ENCODE measurements at places on chromosomes 5 and 9.

GRCh38 chr9:127940593-127940992 is 2.9 kb upstream of the DPM2 start:
- no peak for DNase-seq

GRCh38 chr5:67378256-67378655 is 181.7 kb upstream of the CD180 start:
- no peak for DNase-seq

DNA sequence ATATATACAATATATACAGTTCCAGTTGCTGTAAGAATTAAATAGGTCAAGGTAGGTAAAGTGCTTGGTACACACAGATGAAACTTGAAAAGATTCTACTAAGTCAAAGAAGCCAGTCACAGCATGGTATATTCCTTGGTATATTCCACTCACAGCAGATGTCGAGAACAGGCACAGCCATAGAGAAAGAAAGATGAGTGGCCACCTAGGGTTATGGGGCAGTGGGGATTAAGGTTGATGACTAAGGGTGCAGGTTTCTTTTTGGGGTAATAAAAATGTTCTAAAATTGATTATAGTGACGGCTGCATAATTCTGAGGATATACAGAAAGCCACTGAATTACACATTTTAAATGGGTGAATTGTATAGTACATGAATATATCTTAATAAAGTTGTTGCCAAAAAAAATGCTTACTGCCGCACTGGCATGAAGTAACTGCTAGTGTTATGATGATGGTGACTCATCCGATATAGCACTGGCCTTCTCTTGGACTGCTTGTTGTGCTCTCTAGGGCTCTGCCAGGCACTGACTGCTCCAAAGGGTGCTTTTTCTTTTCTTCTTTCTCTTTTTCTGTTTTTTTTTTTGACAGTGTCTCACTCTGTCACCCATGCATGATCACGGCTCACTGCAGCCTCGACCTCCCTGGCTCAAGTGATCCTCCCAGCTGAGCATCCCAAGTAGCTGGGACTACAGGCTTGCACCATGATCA is 23.5 kb downstream of the TBC1D2 start:
- DNase-seq, result peak; percentile 69

- DNase-seq, result no peak
Measured at GRCh38 chr9:33453286-33453860, 6.0 kb upstream of the AQP3 start.

DNA sequence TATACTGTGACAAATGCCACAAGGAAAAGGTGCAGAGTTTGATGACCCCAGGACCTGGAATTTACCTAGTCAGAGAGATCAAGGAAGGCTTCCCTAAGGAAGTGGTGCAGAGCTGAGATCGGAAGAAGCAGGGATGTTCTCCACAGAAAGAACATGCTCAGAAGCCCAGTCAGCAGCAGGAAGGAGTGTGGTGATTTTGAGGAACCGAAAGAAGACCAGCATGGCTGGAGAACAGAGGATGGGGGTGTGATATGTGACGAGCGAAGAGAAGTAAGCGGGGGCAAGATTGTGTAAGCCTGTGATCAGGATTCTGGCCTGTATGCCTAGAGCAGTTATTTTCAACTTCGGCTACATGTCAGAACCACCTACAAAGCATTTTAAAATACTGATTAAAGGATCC is 18.7 kb upstream of the PIK3R1 start:
- DNase-seq, result no peak

GRCh38 chr5:154707641-154708040 is 47.5 kb upstream of the LARP1 start:
- DNase-seq, result no peak

All from dermis blood vessel endothelial cell (primary cell).